Stimulated activated CD4-positive, alpha-beta T cell treated with anti-CD3 and anti-CD28 coated beads, Interleukin-1b, Interleukin-23, amount 100 ng/mL, for 48 hours (primary cell): ENCODE measurements at places on chromosomes 7 and 10.

GRCh38 chr10:98259606-98260315 is 8.2 kb downstream of the LOXL4 start:
- no peak for DNase-seq

GRCh38 chr7:44280636-44280992 is 44.8 kb downstream of the CAMK2B start:
- no peak for DNase-seq

- DNase-seq: no peak
Measured at GRCh38 chr10:5457741-5458140, 41.6 kb downstream of the CALML5 start.

- DNase-seq: no peak
Measured at GRCh38 chr7:33190688-33191304, 61.4 kb downstream of the BBS9 start.

- no peak for DNase-seq
Measured at GRCh38 chr10:16186564-16186963, 250.2 kb upstream of the PTER start.

- DNase-seq: no peak
Measured at GRCh38 chr7:15323550-15323949, 238.3 kb downstream of the AGMO start.

DNA sequence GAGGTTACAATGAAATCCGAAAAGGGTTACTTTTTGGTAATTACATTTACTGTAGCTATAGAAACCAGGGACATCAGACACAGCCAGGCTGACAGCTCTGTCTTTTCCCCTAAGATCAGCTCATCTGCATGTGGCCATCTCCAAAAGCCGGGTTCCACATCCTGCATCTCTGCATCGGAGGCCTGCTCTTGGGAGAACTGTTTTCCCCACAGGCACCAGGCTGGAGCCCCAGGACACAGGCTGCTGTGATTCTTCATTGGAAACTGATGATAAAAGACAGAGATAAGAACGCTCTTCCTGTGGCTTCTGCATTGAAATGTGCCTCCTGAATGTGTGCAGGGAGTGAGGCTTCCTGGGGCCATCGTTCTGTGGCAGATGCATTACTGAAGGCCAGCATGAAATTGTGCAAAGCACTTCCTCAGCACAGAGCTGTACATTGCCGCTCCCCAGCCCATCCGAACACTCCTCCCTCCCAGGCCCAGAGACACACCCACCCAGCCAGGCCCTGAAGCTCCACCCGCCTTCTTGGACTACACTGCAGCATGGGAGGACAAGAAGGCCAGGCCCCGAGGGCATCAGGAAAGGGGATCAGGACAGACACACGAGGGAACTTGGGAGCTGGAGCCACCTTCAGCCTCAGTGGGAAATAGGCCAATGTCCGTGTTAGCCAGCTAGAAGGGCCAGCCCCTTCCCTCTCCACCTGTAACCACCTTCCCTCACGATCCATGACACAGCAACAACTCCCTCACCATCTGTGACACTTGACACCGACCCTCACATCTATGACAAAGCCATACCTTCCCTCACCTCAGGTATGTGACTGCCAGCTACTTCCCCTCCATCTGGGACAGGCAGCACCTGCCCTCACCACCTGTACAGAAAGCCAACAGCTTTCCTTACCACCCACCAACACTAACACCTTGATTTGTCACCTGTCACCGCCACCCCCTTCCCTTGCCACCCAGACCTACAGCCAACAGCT is 113.2 kb downstream of the GRID1 start:
- no peak for DNase-seq

DNA sequence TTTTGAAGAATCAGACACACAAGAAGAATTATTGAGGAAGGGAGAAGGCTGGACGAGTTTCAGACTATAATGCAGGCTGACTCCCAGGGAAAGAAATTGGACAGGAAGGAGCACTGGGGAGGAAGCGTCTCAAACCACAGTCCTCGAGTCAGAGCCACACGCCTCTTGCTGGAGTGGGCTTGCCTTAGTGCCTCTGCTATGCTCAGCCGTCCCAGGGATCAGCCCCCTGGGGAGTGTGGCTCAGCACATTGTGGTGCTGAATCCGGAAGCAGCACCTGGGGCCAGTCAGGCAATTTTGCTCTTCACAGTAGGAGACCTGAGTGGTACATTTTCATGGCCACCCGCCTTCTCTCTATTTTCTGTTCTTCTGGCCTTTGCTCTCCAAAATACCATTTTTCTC is 67.4 kb upstream of the SLC35G1 start:
- no peak for DNase-seq

DNA sequence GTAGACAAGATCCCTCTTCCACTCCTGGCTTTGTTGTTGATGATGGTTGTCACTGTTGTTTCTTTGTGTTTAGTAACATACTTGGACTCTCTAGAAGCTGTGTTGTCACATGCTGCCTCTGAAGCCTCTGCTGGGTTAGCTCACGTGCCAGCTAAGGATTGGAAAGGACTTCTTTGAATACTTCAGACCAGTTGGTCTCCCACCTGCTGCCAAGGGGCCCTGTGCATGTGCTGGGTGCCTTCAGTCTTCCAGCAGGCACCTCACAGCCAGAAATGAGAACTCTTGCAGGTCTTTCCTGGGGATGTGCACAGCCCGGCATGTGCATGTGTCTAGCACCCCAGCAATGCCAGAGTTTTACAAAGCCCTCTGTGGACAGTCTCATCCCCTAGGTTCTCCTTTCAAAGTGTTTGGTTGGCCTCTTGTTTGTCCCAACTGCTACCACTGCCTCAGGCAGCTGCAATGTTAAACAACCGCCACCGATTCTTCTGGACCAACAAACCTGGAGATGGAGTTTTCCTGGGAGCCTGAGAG is 21.7 kb upstream of the NCAPG2 start:
- DNase-seq: no peak

- DNase-seq: no peak
Measured at GRCh38 chr7:111356941-111357340, 205.4 kb downstream of the IMMP2L start.

GRCh38 chr7:91239171-91239604 is 25.0 kb upstream of the FZD1 start:
- no peak for DNase-seq

- no peak for DNase-seq
Measured at GRCh38 chr7:91396-92175, 100.8 kb upstream of the FAM20C start.

DNA sequence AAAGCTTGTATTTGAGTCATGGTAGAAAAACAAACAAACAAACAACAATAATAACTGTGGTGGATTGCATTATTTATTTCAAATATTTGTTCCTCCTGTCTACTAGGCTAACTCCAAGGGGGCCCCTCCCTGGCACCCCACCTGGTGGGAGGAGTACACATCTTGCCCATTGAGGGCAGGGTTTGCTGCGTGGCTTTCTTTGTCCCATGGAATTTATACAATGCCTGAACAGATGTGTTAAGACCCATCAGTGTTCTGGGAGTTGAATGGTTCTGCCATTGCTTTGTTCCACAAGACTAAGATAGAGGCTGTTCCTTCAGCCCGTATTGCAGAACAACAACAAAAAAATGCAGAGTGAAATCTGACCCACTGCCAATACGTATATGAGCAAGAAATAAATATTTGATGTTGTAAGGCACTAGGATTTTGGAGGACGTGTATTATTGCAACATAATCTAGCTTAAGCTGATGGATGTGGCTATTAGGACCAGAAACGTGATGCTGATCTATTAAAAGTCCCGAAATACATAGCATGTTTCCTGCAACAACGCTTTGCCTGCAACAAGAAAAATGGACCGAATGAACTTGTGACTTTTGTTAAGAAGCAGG is 119.1 kb upstream of the JCAD start:
- no peak for DNase-seq

- no peak for DNase-seq
Measured at GRCh38 chr7:121369462-121369861, 26.6 kb downstream of the FAM3C start.

- DNase-seq: no peak
Measured at GRCh38 chr10:111297351-111297848, 220.6 kb downstream of the ADRA2A start.

DNA sequence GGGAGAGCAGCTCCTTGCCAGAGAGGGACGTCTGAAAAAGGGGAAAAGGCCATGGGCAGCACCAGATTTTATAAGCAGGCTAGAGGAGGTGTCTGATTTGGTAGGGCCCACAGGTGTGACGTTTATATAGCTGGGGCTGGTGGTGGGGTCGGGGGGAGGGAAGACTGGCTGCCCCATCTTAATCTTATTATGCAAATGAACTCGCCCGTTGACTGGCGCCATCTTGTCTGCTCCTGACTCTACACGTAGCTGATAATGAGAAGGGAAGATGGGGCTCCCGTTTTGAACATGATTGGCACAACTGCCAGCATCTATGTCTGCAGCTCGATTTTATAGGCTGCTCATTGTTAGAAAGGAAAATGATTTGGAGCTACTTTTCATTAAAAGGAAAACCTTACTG is 28.6 kb upstream of the CADPS2 start:
- DNase-seq: no peak

DNA sequence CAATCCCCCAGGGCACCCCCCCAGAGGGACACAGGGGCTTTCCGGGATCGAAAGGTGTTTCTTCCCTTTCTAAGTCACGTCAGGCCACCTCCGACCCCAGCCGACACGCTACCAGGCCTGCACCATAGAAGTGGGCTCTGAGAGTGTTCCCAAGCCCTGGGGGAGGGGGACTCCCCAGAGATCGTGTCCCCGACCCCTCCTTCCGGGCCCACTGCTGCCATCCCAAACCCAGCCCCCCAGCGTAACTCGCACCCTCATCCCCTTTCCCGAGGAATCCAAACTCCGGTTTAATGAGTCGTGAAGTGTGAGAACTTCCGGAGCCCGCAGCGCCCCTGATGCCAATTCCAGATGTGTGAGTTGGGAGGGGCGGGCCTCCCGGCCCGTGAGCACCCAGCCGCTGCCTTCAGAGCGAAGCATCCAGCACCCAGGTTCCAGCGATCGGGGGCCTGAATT is 11.3 kb downstream of the UNCX start:
- no peak for DNase-seq

DNA sequence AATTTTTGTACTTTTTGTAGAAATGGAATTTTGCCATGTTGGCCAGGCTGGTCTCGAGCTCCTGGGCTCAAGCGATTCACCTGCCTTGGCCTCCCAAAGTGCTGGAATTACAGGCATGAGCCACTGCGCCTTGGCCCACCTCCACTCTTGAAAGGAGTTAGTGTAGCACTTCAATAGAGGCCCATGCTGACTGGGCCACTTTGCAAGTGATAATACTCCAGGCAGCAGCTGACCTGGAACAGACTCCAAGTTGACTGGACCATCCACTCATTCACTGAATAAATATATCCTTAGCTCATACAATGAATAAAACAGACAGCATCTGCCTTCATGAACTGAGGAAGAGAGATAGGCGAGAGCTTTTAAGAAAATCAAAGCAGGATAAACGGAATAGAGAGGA is 14.7 kb downstream of the CPVL start:
- no peak for DNase-seq

- DNase-seq: no peak
Measured at GRCh38 chr10:2871673-2872219, 195.6 kb upstream of the PFKP start.

- no peak for DNase-seq
Measured at GRCh38 chr10:126928274-126928673, 23.0 kb downstream of the DOCK1 start.

- DNase-seq: no peak
Measured at GRCh38 chr7:13981070-13981469, 8.4 kb downstream of the ETV1 start.

DNA sequence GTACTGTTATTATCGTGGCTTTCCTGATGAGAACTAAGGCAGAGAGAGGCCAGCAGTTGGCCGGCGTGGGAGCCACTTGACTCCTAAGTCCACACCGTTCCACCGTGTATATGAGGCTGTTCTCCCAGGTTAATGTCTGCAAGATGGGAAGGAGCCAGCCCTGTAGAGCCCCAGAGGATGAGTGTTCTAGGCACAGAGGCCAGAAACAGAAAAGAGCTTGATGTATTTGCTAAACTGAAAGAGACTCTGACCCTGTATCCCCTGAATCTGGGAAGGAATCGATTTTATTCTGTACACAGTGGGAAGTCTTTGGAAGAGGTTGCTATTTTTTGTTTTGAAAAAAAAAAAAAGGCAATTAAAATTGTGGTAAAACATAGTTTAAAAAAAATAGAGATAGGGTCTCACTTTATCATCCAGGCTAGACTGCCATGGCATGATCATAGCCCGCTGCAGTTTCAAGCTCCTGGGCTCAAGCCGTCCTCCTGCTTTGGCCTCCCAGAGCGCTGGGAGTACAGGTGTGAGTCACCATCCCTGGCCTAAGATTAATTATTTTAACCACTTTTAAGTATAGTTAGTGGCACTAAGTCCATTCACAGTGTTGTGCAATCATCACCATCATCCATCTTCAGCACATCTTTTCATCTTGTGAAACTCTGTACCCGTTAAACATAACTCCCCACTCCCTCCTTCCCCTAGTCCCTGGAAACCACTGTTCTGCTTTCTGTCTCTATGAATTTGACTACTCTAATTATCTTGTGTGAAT is 348.8 kb downstream of the SDK1 start:
- DNase-seq: no peak

GRCh38 chr7:116661865-116662264 is 10.1 kb upstream of the MET start:
- no peak for DNase-seq
